ENCODE measurements at places on chromosomes 2 and 18.
A peak's percentile ranks its signal among the peaks of the same experiment; 100 is the strongest.

- DNase-seq, result no peak
These were observed 28.1 kb downstream of the STARD7 start for GRCh38 chr2:96180521-96180920.

DNA sequence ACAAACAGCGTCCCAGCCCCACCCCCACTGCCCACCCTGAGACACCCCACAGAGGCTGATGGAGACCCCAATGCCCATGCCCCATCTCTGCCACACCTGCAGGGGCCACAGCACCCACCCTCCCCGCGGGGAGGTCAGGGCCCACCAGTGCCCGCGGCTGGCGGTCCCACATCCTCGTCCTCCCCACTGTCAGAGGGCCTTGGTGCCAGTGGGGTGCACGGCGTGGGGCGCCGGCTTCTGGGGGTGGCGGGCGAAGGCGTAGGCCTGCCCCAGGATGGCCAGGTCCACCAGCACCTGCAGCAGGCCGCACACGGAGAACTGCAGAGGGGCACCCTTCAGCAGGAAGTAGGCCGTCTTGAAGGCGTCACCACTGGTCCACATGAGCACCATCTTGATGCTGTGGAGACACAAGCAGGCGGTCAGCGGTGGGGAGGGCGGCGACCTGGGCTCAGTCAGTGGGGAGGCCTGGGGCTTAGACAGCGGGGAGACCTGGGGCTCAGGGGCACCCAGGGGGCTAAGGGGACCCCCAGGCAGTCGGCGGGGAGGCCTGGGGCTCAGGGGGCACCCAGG is 47.6 kb downstream of the SLC66A2 start:
- no peak for DNase-seq

- no peak for DNase-seq
These were observed 88.6 kb downstream of the SMAD7 start for GRCh38 chr18:48862132-48862531.

- peak; percentile 28 for DNase-seq
These were observed 359.9 kb upstream of the HNRNPA3 start for GRCh38 chr2:176852667-176853066.
